ENCODE measurements at places on chromosomes 12 and 14.
A peak's percentile ranks its signal among the peaks of the same experiment; 100 is the strongest.

GRCh38 chr12:121515615-121516014 is 65.2 kb downstream of the KDM2B start:
- peak overlapping the region; percentile 97 for H3K27ac ChIP-seq
- H3K4me1 ChIP-seq = peaks cover 62% of the 10 kb centered on the region
- no peak for DNase-seq
- no peaks in the 10 kb centered on the region for H3K27me3 ChIP-seq

GRCh38 chr12:132812631-132813305 is 15.9 kb downstream of the GOLGA3 start:
- no peaks in the 10 kb centered on the region for H3K27me3 ChIP-seq
- H3K27ac ChIP-seq = no peak overlapping the region
- no peaks in the 10 kb centered on the region for H3K4me1 ChIP-seq
- DNase-seq = no peak

- no peak for DNase-seq
- H3K4me1 ChIP-seq = peaks cover 34% of the 10 kb centered on the region
- H3K27me3 ChIP-seq = no peaks in the 10 kb centered on the region
- peaks cover 31% of the 10 kb centered on the region for H3K36me3 ChIP-seq
- H3K4me3 ChIP-seq = no peak overlapping the region
Measured at GRCh38 chr12:55820679-55821078, 2.8 kb downstream of the ORMDL2 start.

- no peak overlapping the region for H3K4me3 ChIP-seq
- no peak for DNase-seq
- no peaks in the 10 kb centered on the region for H3K36me3 ChIP-seq
- no peak overlapping the region for H3K27ac ChIP-seq
- H3K4me1 ChIP-seq = no peaks in the 10 kb centered on the region
Measured at GRCh38 chr14:52481864-52482263, 70.4 kb downstream of the TXNDC16 start.

- no peaks in the 10 kb centered on the region for H3K4me1 ChIP-seq
- no peaks in the 10 kb centered on the region for H3K36me3 ChIP-seq
- DNase-seq = no peak
- H3K4me3 ChIP-seq = no peak overlapping the region
Measured at GRCh38 chr12:120359128-120359527, 9.8 kb downstream of the MSI1 start.

- H3K27ac ChIP-seq = no peak overlapping the region
- no peak overlapping the region for H3K4me3 ChIP-seq
- no peak for DNase-seq
- H3K4me1 ChIP-seq = no peaks in the 10 kb centered on the region
- no peaks in the 10 kb centered on the region for H3K27me3 ChIP-seq
Measured at GRCh38 chr14:68593806-68594536, 198.9 kb downstream of the ZFP36L1 start.

DNA sequence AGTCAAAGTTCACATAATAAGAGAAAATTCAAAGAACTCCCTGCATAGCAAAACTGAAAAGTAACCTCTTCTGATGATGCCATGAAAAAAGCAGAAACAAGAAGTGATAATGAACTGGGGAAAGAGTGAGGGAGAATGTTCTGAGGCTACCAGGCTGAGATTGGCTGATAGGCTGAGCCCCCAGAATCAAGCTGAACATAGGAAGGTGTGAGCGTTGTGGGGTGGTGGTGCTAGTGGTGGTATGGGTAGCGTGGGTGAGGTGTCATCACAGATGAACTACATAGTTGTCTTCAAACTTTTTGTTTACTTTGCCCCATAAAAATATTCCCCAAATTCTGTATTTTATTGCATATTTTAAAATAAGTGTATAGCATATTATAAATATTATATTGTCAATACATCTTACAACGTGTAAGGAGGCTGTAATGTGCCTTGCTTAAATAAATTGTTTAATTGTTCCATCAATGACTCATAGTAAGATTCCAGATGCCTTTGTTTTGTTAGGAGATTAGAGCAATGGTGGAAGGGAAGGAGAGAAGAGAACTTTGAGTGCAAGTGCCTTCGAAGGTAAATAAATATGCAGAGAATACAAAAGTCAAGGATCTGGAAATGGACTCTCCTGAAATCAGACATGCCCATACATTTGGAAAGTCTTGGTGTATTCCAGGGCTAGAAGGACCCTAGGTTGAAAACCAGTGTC is 15.8 kb upstream of the CFAP54 start:
- no peaks in the 10 kb centered on the region for H3K36me3 ChIP-seq
- DNase-seq = no peak
- no peak overlapping the region for H3K27ac ChIP-seq
- H3K27me3 ChIP-seq = no peaks in the 10 kb centered on the region
- H3K4me1 ChIP-seq = no peaks in the 10 kb centered on the region
- no peak overlapping the region for H3K4me3 ChIP-seq

GRCh38 chr12:60308366-60308991 is 712.6 kb downstream of the SLC16A7 start:
- no peaks in the 10 kb centered on the region for H3K27me3 ChIP-seq
- no peak for DNase-seq
- no peak overlapping the region for H3K4me3 ChIP-seq
- no peak overlapping the region for H3K27ac ChIP-seq

GRCh38 chr14:89701211-89702043 is 253.1 kb downstream of the EFCAB11 start:
- peak; percentile 85 for DNase-seq
- H3K4me1 ChIP-seq = peaks cover 7% of the 10 kb centered on the region
- H3K27ac ChIP-seq = peak overlapping the region; percentile 43
- H3K27me3 ChIP-seq = no peaks in the 10 kb centered on the region

DNA sequence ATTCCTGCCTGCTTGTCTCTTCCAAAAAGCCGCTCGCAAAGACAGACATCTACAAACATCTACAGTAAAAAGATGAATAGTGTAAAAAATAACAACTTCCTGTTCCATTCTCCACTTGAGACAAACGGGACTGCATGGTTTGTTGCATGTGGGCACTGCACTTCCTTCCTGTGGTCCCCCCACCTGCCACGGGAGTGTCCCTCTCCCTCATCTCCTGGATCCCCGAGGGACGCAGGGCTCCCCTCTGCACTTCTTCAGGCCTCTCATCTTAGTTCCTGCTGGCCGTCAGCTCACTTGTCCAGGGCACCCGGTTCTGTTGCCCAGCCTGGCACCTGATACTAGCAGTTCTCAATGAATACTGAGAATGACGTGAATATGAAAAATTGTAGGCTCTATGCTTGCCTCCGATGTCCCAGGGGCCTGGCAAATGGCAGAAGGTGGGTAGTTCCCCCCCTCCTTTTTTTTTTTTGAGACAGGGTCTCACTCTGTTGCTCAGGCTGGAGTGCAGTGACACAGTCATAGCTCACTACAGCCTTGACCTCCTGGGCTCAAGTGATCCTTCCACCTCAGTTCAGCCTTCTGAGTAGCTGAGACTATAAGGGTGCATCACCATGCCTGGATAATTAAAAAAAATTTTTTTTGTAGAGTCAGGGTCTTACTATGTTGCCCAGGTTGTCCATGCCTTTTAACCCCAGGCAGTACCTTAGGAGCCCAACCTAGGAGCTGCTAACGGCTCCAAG is 3.5 kb upstream of the KLC1 start:
- no peak overlapping the region for H3K4me3 ChIP-seq
- peaks cover 4% of the 10 kb centered on the region for H3K4me1 ChIP-seq
- H3K27me3 ChIP-seq = no peaks in the 10 kb centered on the region
- peak overlapping the region; percentile 46 for H3K27ac ChIP-seq
- no peaks in the 10 kb centered on the region for H3K36me3 ChIP-seq

GRCh38 chr14:22409006-22409405 is 180.0 kb downstream of the DAD1 start:
- H3K27me3 ChIP-seq = peaks cover 2% of the 10 kb centered on the region
- no peak overlapping the region for H3K27ac ChIP-seq
- H3K4me3 ChIP-seq = no peak overlapping the region

- DNase-seq = no peak
- H3K27me3 ChIP-seq = no peaks in the 10 kb centered on the region
- H3K27ac ChIP-seq = no peak overlapping the region
- no peak overlapping the region for H3K4me3 ChIP-seq
- H3K4me1 ChIP-seq = peaks cover 14% of the 10 kb centered on the region
- H3K36me3 ChIP-seq = no peaks in the 10 kb centered on the region
Measured at GRCh38 chr14:54489731-54490444, 1.1 kb upstream of the GMFB start.

DNA sequence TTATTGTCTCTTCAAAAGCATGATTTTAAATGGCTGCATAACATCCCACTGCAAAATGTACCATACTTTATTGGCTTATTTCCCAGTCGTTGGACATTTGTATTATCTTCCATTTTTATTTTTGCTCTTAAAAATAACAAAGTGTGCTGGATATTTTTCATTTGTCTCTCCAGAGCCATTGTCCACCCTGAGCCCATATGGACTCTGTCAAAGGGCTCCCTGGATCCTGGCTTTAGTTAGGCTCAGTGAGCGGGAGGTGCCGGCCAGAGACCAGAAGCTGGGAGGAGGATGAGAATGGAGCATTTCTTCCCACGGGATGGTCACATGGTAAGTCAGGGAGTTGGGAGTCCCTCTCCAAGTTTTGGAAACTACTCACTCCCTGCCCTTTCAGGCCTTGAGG is 296.9 kb downstream of the NUAK1 start:
- no peaks in the 10 kb centered on the region for H3K36me3 ChIP-seq
- no peaks in the 10 kb centered on the region for H3K4me1 ChIP-seq
- H3K27me3 ChIP-seq = no peaks in the 10 kb centered on the region
- no peak for DNase-seq
- H3K27ac ChIP-seq = no peak overlapping the region
- no peak overlapping the region for H3K4me3 ChIP-seq

- H3K4me3 ChIP-seq = no peak overlapping the region
- peaks cover 3% of the 10 kb centered on the region for H3K4me1 ChIP-seq
- H3K36me3 ChIP-seq = no peaks in the 10 kb centered on the region
- H3K27ac ChIP-seq = no peak overlapping the region
- DNase-seq = no peak
Measured at GRCh38 chr12:49942921-49943624, 7.5 kb upstream of the AQP2 start.

DNA sequence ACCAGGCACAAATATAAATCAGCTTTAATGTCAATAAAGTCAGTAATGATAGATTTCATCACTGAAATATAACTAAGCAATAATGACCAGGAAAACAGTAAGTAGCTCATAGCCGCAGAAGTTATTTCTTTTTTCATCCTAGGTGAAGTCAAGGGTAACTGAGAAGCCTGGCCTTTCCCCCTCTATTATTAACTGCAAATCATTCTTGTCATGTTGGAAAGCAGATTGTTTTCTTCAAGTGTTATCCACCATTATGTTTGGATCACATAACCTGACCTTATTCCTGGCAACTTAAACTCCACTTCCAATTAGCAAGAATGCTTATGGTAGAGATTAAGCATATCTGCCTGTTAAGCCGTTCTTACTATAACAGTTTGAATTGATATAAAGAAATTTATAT is 603.4 kb upstream of the FOXG1 start:
- no peaks in the 10 kb centered on the region for H3K27me3 ChIP-seq
- H3K27ac ChIP-seq = no peak overlapping the region
- no peak for DNase-seq
- no peaks in the 10 kb centered on the region for H3K36me3 ChIP-seq

DNA sequence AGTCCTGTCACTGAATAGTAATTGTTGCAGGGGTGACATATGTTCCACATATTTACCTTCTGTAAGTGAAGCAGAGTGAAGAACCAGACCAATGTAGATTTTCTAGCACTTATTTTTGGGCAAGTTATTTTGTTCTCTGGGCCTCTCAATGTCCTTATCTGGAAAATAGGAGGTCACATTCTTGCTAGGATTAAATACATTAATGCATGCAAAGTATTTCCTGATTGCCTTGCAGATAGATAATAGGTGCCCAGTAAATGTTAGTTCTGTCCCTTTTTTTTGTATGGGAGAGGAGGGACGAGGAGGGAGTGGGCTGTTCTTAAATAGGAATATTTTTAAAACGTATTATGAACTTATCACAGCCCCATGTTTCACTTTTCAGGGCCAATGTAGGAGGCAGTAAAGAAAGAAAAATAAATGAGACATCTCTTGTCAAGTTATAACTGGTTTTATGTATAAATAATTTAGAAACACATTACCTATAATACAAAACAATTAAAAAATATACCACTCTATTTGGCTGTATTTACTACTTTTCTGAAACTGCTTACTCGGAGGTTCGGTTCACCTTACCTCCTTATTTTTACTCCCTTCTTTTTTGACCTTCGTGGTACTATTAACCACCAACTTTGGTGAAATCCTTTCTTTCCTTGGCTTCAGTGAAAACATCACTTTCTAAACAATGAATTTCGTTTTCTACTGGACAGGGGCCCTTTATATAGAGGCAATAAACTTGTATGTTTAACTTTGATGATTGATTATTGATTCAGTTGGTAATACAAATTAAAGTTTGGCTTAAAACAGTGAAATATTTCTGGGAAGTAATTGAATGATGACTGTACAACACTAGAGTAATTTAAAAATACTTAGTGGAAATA is 41.9 kb downstream of the DIP2B start:
- no peaks in the 10 kb centered on the region for H3K27me3 ChIP-seq
- H3K4me3 ChIP-seq = no peak overlapping the region
- peak overlapping the region; percentile 78 for H3K27ac ChIP-seq
- DNase-seq = no peak

- peak overlapping the region; percentile 62 for H3K27ac ChIP-seq
- peaks cover 26% of the 10 kb centered on the region for H3K4me1 ChIP-seq
- DNase-seq = no peak
- H3K36me3 ChIP-seq = no peaks in the 10 kb centered on the region
Measured at GRCh38 chr14:105091517-105092170, 26.4 kb upstream of the GPR132 start.

GRCh38 chr12:106302401-106303201 is at the start of gene TCP11L2:
TSS of gene TCP11L2 (plus strand) at chr12:106302733. CDS start at chr12:106311076, 8,343 bp downstream.
- H3K27me3 ChIP-seq = no peaks in the 10 kb centered on the region

GRCh38 chr12:6167327-6168280 is 32.6 kb upstream of the CD9 start:
- DNase-seq = no peak
- peak overlapping the region; percentile 32 for H3K27ac ChIP-seq
- no peak overlapping the region for H3K4me3 ChIP-seq

DNA sequence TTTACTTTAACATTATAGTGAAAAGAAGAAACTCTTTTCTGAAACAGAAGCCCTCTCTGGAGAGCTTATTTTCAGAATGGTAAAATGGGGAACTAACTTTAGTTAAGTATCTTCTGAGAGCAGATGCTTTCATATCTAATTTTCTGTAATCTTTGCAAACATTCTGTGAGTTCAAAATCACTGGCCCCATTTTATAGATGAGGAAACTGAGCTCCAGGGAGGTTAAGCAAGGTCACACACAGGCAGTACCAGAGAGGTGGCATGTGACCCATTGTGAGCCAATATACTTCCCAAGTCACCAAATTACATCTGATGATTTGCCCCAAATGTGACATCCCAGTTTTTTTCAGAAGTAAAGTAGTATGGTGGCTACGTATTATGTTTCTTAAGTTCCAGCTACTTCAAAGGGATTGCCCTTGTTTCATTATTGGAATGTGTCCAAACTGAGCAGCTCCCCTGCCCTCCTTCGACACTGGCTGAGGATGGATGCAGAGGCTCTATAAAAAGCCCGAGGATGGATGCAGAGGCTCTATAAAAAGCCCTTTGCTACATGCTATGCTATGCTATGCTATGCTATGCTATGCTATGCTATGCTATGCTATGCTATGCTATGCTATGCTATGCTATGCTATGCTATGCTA is 36.2 kb upstream of the NUDT4 start:
- H3K36me3 ChIP-seq = no peaks in the 10 kb centered on the region
- DNase-seq = no peak
- no peak overlapping the region for H3K27ac ChIP-seq
- H3K27me3 ChIP-seq = no peaks in the 10 kb centered on the region
- H3K4me1 ChIP-seq = no peaks in the 10 kb centered on the region

- H3K27ac ChIP-seq = no peak overlapping the region
- no peak overlapping the region for H3K4me3 ChIP-seq
- H3K27me3 ChIP-seq = no peaks in the 10 kb centered on the region
Measured at GRCh38 chr14:68282479-68283377, 463.1 kb downstream of the RAD51B start.

GRCh38 chr12:72330301-72330700 is 58.1 kb downstream of the TRHDE start:
- no peaks in the 10 kb centered on the region for H3K27me3 ChIP-seq
- no peak for DNase-seq
- no peak overlapping the region for H3K27ac ChIP-seq
- H3K36me3 ChIP-seq = no peaks in the 10 kb centered on the region

Data from liver (tissue), 10 donors.